ENCODE measurements at places on chromosomes 3 and 15. TPM values are rescaled to one million over a fixed set of nuclear protein-coding genes. Genes with fewer than 3 reads are reported as not detected.

The MEX3B gene
- 1.0 TPM for total RNA-seq

The GOLGA8O gene
- total RNA-seq, result 2.1 TPM

The GATM gene
- total RNA-seq, result 21.8 TPM

GRCh38 chr15:65331811-65332210 is 27.3 kb downstream of the RNU5B-1 start:
- no peak for DNase-seq

DNA sequence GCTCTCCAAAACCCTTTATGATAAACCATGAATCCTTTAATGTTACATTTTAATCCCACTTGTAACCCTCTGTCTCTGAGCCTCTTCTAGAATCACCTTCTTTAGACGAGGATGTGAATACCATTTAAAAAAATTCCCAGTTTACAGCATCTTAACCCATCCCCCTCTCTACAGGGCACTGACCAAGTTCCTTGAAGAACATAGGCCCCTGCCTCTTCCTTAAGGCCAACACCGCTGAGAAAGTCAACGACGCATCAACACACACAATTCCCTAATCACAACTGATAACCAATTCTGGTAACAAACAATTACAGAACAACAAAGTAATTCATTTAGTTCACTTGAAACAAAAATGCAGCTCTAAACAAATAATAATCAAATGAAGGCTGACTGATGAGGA is 130.3 kb downstream of the DLG1 start:
- DNase-seq, result no peak

DNA sequence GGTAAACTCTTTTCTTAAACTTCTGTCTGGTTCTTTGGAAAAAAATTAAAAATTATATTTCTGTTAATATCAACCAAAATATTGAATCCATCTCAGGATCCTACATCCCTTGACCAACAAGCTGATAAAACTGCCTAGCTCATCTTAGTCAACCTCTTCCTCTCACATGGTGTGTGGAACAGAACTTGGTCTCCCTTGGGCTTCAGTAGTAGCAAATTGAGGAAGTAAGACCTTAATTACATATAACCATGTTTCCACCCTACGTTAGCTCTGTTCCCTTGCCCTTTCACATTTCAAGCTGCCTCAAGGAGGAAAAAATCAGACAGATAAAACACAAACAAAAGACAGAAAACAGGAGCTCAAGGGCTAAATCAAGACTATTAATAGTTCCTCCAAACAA is 116.4 kb downstream of the GREM1 start:
- DNase-seq, result no peak

GRCh38 chr15:67290319-67290718 is 35.7 kb downstream of the IQCH start:
- no peak for DNase-seq

DNA sequence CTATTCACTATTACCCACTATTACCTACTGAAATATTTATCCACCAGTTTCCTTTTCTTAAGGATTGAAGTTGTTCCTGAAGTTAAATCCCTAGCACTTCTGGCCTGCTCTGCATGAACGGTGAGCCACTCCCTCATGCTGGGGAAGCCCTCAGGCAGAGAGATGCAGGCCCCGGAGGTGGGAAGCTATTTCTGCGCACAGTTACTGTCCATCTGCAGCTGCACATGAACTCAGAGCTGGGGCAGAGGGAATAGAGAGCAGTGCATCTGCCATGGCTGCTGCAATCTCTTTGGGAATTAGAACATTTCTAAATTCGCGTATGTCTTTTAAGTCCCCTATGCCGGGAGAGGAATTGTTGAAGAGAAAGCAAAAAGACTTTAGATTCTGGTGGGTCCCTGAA is 6.3 kb upstream of the GALNT15 start:
- DNase-seq, result no peak

GRCh38 chr3:148309390-148310035 is 388.2 kb upstream of the AGTR1 start:
- DNase-seq, result peak; percentile 15

DNA sequence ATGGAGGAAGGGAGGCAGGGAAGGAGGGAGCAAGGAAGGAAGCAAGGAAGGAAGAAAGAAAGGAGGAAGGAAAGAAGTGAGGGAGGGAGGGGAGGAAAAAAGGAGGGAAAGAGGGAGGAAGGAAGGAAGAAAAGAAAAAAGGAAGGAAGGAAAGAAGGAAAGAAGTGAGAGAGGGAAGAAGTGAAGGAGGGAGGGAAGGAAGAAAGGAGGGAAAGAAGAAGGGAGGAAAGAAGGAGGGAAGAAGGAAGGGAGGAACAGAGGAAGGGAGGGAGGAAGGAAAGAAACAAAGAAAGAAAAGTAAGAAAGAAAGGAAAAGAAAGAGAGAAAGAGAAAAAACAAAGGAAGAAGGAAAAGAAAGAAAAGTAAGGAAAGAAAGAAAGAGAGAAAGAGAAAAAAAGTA is 183.0 kb upstream of the SLC24A5 start:
- DNase-seq, result no peak

Data from adrenal gland (tissue), 19 donors.